GM12864 (cell line): ENCODE measurements at places on chromosomes 6 and 20.

DNA sequence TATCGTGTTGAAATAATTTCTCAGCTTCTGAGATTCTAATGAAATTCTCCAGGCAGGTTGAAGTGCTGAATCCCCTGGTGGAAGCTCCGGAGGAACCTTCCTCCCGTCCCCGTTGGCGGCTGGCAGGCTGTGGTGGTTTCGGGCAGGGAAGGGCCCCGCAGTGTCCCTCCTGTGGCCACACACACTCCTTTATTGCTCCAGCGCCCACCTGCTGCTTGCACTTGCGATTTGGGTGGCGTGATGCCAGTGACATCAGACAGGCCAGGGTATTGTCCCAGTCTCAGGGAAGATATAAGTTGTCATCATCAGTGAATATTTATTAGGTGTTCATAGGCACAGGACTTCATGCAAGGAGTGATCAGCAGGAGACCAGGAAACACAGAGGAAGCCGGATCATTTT, 530.4 kb downstream of the QKI start:
- DNase-seq, result no peak

GRCh38 chr6:97133067-97133466, 149.9 kb downstream of the MMS22L start:
- DNase-seq, result no peak

DNA sequence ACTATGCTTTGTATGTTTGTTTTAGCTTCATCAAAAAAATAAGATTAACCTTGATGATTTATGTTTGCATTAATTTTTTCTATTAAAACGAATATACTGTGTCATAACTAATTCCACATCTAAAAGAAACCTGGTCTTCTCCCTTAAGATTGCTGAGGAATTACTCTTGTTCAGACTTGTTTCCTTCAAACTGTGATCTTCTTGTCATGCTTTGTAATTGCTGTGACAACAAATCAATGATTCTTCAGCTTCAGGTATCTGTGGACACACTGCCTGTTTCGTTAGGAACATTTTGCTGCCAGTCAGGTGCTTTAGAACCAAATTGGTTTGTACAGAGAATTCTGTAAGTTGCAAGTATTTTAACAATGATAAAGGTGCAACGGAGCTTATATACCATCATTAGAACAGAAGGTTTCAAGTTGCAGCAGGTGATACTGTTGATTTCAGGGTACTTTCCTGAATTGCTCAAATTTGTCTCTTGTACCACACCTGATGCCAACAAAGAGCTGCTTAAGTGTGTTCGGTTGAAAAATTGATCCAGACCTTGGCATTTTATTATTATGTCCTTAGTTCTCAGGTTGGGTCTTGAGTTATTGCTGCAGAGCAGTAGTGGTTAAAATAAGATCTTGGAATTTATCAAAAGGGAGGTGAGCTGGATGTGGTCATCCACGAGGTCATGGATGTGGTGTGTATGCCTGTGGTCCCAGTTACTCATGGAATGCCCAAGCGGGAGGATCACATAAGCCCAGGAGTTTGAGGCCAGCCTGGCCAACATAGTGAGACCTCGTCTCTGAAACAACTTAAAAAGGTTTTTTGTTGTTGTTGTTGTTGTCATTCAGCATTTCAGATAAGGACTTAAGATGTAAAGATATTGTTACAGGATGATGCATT, 19.5 kb downstream of the SYTL3 start:
- DNase-seq, result no peak

DNA sequence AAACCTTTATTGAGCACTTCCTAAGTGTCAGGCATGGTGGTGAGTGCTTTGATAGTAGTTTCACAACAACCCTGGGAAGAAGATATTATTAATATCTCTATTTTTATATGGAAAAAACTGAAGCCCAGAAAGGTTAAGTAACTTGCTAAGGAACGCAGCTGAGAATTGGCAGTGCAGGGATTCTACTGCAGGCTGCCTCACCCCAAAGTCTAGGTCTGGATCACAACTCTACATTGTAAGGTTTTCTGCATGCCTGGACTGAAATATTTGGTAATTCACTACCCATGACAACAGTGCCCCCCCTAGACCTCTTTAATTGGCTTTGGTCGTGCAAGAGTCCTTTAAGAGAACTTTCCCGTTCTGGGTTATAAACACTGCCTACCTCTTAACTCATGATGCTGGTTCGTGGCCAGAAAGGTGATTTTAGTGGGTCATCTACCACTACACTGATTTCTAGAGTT, 67.1 kb upstream of the KCNQ5 start:
- DNase-seq, result no peak

- DNase-seq, result no peak
Measured at GRCh38 chr6:154363821-154364220, 7.2 kb upstream of the IPCEF1 start.

DNA sequence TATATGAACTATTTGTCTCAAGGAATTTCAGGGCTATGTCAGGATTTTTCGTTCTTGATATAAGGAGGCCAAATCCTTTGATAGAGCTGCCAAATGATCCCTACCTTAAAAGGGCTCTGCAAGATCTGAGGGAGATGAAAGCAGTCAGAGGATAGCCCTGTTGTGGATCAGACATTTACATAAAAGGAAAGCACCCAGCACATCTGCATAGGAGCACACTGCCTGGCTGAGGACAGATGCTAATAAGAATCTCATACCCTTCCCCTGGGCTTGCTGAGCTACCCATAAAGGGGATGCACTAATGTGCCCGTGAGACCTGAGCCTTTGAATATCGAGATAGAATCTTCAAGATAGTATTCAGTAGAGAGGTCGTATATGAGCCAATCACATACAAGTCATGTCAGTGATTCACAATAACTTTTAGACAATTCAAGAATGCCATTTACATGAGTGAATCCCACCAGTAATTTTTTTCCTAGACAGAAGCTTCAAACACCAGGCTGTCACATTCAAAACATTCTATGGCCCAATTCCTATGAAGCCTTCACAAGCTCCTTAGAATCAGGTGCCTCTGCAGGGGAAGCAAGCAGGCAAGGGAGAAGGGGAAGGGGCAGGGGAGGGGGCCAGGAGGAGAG, 71.1 kb downstream of the STMND1 start:
- DNase-seq, result no peak

- DNase-seq, result no peak
Measured at GRCh38 chr6:150606647-150607328, 7.1 kb downstream of the PLEKHG1 start.

DNA sequence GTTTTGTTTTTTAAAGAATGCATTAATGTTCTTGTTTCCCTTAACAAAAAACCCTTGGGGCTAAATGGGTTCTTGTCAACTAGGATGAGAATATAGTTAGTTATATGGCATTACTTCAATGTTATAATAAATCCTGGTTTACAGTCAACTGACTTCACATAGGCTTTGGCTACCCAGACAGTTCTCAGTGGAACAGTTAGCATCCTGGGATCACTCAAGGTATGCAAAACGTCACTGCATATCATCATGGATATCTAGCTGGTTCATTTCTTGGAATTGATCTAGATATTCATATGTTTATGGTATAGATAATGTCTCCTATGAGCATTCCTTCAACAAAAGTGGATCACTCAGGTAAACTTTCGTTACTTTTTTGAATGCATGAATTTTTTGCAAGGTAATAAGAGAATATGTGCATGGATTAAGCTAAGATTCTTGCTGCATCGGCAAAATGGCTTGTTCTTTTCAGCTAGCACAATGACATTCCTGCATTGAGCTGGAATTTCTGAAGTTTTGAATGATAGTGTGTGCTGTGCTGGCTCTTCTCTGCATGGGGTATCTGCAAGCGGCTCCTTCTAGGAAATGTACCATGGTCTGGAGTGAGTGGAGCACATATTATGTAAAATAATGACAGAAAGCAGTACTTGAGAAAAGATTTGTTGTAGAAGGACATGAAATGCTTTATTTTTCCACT, 138.9 kb downstream of the ADGRG6 start:
- no peak for DNase-seq

DNA sequence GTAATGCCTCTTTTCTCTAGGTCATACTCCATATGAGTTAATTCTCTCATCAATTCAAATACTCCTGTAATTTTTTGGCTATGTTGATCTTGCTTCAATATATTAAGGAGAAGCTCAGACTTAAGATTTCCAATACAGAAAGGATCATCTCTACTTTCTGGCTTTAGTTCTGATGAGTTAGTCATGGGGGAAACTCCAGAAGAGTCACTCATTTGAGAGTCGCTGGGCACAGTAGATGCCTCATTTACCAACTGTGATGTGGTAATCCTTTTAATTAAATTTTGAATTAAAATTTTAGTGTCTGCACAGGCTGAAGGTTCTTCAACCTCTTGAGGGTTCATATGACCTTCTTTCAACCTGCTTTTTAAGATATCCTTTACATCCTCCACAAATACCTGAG, 38.5 kb downstream of the DST start:
- DNase-seq, result no peak

- no peak for DNase-seq
Measured at GRCh38 chr6:137415127-137415833, 78.9 kb downstream of the OLIG3 start.

GRCh38 chr20:50464026-50464724, 46.0 kb upstream of the PTPN1 start:
- DNase-seq, result no peak

- no peak for DNase-seq
Measured at GRCh38 chr6:7165890-7166267, 58.1 kb downstream of the RREB1 start.

- DNase-seq, result no peak
Measured at GRCh38 chr6:138485586-138486248, 13.6 kb downstream of the NHSL1 start.

- no peak for DNase-seq
Measured at GRCh38 chr6:153135681-153136080, 4.6 kb upstream of the RGS17 start.

DNA sequence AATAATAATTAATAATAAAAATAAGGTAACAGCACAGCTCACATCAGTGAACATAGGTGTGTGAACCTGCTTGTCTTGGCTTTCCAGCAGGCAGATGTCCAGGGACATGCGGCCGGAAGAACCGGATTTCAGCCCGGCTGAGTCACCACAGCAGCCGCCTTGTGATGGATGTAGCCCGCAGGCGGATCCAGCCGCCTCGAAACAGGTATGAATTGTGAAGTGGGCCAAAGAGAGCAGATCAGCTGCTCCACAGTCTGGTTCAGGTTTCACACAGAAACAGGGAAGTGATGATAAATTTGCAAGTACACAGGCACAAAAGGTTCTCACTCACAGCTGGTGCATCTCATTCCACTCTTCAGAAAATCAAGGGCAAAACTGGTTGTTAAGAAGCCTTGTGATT, 55.1 kb downstream of the ID4 start:
- DNase-seq, result no peak

GRCh38 chr6:72954716-72955115, 270.6 kb downstream of the KHDC1L start:
- DNase-seq, result no peak

- no peak for DNase-seq
Measured at GRCh38 chr6:13243033-13243432, 85.3 kb downstream of the TBC1D7 start.

DNA sequence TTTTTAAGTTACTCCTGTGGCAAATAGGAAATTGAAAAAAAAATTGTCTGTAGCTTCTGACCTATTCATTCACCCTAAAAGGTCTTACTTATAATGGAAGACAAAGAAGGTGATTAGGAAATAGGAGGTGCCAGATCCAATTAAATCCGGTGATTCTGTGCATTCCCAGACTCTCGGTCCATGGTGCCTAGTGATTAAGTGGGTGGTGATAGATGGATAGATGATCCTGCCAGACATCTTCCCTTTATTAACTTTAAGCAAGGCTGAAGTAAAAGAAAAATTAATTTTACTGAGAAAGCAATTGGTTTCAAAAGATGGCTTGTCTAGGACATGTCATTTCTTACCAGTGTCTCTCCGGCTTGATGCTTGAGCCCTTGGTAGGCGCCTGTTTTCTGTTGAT, 80.0 kb downstream of the SH3BGRL2 start:
- DNase-seq, result no peak

- no peak for DNase-seq
Measured at GRCh38 chr6:168645326-168645725, 204.3 kb downstream of the SMOC2 start.

GRCh38 chr6:21887231-21888185, 294.0 kb downstream of the SOX4 start:
- no peak for DNase-seq

GRCh38 chr6:7604506-7604905, 14.5 kb downstream of the SNRNP48 start:
- no peak for DNase-seq

DNA sequence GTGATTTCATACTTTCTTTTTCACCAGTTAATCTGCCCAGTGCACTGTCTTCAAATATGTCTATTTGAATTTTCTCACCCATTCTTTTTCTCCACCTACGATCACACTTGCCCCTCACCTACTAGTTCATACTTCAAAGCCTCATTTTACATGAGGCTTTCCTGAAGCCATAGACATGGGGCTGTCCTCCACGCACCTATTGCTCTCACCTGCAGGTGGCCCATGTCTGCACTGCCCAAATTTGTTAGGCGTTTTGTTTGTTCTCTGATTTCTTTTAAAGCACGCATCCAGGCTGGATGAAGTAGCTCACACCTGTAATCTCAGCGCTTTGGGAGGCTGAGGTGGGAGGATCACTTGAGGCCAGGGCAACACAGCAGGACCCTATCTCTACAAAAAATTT, 106.8 kb upstream of the RIPOR2 start:
- DNase-seq, result no peak

- no peak for DNase-seq
Measured at GRCh38 chr20:25083141-25083772, 1.3 kb upstream of the VSX1 start.

- no peak for DNase-seq
Measured at GRCh38 chr6:78746457-78746856, 120.9 kb upstream of the IRAK1BP1 start.

- DNase-seq, result no peak
Measured at GRCh38 chr6:3636060-3636459, 115.5 kb downstream of the PXDC1 start.

DNA sequence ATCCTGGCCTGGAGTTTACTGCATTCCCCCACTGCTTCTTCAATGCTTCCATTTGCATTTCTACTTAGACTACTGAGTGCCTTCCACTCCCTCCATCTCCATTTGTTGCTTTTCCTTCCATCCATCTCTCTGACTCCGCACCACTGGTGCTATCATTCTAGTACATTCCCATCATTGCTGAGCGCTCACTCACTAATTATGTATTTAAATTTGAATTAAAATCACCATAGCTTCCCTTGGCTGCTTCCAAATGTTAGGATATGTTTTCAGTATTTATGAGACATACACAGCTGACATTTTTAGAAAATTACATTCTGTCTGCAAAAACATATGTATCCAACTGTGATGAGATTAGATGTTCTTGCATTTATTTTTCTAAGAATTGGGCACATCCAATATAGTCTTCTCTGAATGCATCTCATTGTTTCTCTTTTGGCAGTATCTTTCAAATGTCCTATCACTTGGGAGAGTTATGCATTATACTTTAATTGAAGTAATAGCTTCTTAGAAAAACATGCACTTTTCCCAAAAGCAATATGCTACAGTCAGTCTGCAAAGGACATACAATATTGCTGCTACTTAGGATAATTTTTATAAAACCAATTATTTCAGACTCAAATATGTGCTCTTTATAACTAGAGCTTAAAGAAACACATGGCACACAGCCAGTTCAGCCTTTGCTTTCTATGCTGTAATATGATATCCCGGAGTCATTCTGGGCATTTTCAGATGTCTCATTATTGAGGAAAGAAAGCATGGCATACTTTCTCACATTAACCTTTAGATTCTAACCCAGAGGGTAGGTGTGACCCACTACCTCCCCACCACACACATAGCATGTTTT, 12.1 kb upstream of the COL21A1 start:
- no peak for DNase-seq

- DNase-seq, result no peak
Measured at GRCh38 chr6:69494595-69494994, 302.2 kb downstream of the LMBRD1 start.
